ENCODE measurements at places on chromosomes 2 and 18.

- no peak for DNase-seq
Observed at GRCh38 chr2:158539176-158540005, 82.6 kb downstream of the PKP4 start.

GRCh38 chr2:96374211-96374951, 38.8 kb downstream of the NCAPH start:
- DNase-seq: no peak

DNA sequence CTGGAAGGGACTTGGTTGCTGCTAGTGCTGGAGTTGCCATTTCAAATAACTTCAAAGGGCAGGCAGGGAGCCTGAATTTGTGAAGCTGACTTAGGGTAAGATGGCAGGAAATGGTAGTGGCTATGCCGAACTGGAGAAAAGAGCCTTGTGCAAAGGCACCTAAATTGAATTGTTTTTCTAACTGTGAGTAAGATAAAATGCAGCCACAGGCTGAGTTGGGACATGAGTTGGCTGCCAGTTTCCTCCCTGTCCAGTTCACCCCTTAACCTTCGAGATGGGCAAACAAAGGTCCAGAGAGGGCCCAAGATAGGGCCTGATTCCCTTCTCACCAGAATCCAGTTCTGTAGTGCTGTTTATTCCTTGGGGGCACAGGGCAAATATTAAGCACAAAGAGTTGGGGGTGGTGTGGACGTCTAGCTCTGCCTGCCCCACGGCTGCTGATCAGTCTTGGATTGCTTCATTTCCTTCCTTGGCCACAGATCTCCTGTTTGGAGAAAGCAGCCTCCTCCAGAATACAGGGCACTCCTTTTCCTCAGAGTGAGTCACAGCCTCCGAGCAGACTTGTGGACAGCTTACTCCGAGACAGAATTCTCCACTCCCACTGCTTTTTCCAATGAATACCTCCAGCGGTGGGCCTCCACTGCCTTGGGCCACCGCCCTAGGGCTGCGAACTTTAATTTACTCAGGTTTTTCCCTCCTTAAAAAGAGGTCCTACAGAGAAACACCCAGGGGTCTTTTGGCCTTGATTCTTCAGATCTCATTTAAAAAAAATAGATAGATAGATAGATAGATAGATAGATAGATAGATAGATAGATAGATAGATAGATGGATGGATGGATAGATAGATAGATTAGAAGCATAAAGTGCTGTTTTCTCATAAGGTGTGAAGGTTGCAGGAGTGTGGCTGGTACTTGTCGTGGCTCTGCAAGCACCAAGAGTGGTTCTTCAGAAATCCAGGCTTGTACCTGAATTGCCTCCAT, 18.4 kb upstream of the SLC20A1 start:
- peak; percentile 94 for DNase-seq

GRCh38 chr2:8581601-8582041, 100.2 kb upstream of the ID2 start:
- no peak for DNase-seq

GRCh38 chr2:1675633-1676032, 68.7 kb downstream of the PXDN start:
- DNase-seq: no peak

DNA sequence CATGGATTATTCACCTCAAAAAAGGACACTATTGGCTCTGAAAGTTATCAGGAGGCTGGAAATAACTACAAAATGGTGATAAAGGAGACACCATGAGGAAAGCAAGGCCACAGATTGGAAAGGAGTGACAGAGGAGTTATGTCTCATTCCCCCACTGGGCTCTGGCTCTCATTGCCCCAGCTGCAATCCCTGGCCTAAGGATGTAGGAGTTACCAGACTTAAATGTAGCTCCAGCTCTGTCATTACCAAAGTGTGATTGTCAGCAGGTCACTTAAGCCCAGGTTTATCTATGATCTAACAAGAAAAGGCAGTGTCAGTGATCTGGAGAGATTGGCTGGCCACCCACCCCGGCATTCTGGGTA, 1228.2 kb upstream of the DDX18 start:
- no peak for DNase-seq

GRCh38 chr2:49715597-49715996, 561.3 kb upstream of the FSHR start:
- DNase-seq: no peak

- peak; percentile 47 for DNase-seq
Observed at GRCh38 chr18:75247611-75248421, 37.2 kb downstream of the TSHZ1 start.
